ENCODE measurements at places on chromosomes 13 and 19. TPM values are rescaled to one million over a fixed set of nuclear protein-coding genes. Genes with fewer than 3 reads are reported as not detected.

- DNase-seq: no peak
Observed at GRCh38 chr13:33172400-33172799, 113.2 kb downstream of the STARD13 start.

DNA sequence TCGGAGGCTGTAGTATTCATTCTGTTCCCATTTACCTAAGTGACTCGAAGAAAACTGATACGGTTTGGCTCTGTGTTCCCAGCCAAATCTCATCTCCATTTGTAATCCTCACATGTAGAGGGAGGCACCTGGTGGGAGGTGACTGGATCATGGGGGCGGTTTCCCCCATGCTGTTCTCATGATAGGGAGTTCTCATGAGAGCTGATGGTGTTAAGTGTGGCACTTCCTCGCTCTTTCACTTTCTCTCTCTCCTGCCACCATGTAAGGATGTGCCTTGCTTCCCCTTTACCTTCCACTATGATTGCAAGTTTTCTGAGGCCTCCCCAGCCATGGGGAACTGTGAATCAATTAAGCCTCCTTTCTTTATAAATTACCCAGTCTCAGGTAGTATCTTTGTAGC, 23.5 kb downstream of the SLAIN1 start:
- no peak for DNase-seq

DNA sequence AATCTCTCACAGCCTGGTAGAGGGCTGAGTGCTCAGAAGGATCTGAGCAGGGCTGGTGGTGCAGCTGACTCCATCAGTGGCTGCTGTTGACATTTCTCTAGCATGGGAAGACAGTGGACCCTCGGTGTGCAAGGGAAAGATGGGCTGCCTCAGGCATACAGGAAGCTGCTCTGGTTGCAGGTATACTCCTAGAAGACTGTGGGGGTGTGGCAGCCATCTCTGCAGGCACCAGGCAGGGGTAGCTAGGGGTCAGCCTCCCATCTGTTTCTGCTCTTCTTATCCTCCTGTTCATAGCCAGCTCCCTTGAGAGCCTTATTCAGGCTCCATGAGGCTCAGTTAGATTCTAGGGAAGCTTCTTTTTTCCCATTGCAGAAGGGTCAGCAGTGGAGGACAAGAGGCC, 475.5 kb downstream of the TSHZ3 start:
- no peak for DNase-seq

GRCh38 chr13:28820099-28821051, at the start of gene MTUS2:
Gene MTUS2, plus strand, starts transcription at chr13:28820339.
- peak; percentile 15 for DNase-seq

MEF2B gene
- not detected for total RNA-seq

- DNase-seq: no peak
Observed at GRCh38 chr13:49319951-49320350, 72.2 kb downstream of the CDADC1 start.

DNA sequence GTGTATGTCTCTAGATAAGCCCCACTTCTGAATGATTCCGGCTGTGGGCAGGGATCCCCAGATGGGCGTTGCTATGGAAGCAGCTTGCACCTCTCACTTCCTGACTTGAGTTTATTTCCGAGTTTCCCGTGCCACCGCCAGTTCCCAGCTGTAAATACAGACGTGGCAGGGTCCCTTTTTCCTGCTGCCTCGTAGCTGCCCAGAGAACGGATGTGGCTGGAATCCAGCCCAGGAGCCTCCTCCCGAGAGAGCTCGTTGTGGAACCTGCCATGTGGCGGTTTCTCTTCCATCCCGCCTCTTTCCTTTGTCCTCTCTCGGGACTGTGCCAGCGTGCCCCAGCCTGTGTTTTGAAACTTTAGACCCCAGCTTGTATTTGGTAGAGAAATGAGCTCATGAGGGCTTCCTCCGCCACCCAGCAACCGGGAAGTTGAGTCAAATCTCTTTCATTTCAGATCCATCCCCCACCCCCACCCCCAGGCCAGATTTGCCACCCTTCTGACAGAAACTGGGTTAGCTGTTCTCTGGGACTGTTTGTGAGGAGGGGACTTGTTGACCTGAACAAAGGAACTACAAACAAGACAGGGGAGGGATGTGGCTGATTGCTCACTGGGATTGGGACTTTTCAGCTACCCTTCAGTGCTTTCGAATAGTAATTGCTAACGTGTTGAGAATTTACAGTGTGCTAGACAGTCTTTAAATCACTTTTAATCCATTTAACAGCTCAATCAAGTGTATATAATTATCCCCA, 96.6 kb downstream of the SIPA1L3 start:
- peak; percentile 59 for DNase-seq

DNA sequence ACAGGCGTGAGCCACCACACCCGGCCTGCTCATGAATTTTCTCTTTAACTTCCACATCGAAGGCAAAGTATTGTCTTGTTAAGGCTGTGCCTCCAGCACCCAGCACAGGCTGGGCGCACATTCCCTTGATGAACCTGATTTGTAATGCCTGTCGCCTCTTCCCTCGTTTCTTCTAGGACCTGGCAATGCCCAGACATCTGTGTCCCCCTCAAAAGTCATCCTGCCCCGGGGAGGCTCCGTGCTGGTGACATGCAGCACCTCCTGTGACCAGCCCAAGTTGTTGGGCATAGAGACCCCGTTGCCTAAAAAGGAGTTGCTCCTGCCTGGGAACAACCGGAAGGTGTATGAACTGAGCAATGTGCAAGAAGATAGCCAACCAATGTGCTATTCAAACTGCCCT, 3.7 kb downstream of the ICAM1 start:
- DNase-seq: no peak

- no peak for DNase-seq
Observed at GRCh38 chr19:38527466-38528136, 90.2 kb downstream of the MAP4K1 start.

DNA sequence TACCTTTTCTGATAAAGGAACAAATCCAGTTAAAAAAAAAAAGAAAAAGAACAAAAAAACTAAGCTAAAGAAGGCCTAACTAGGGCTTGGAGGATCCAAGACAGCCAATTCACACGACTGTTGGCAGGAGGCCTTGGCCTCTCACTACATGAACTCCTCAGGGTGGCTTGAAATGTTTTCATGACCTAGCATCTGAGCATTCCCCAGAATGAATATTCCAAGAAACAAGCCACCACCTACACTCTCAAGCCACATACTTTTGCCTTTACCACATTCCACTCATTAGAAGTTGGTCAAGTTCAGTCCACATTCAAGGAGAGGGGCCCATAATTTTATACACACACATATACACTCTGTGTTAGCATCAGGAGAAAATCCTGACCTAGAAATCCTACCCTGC, 97.6 kb upstream of the SIAH3 start:
- DNase-seq: no peak

SIGLEC11 gene
- 1.3 TPM for total RNA-seq

NLRP7 gene
- total RNA-seq: not detected

DNA sequence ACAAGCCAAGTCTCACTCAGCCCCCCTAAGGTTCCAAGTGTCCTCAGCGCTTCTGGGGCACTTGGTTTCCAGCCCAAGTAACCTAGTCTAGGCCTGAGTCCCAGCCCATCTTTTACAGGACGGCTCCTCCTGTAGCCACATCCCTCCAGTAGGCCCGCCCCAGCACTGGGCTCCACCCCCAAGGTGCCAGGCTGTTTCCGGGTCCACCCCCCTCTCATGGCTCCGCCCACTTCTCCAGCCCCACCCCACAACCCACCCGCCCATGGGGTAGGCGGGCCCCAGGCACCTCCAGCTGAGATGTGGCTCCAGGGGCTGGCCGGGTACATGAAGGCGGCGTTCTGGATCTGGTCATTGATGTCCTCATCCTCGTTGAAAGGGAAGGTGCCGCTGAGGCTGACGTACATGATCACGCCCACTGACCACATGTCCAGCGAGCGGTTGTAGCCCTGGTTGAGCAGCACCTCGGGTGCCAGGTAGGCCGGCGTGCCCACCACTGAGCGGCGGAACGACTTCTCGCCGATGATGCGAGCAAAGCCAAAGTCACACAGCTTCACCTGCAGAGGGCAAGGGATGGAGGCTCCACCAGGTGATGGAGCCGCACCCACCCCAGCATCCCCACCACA, 17.2 kb upstream of the DACT3 start:
- DNase-seq: peak; percentile 18

GRCh38 chr19:13929956-13930355, 8.3 kb downstream of the PODNL1 start:
- no peak for DNase-seq

CACNG8 gene
- total RNA-seq: not detected

ZNF285 gene
- 2.3 TPM for total RNA-seq

GRCh38 chr19:55069865-55070197, 5.8 kb upstream of the EPS8L1 start:
- DNase-seq: no peak

- DNase-seq: no peak
Observed at GRCh38 chr13:30172593-30173302, 134.6 kb downstream of the KATNAL1 start.

- DNase-seq: peak; percentile 17
Observed at GRCh38 chr13:99087954-99088491, 110.2 kb upstream of the DOCK9 start.

CEACAM6 gene
- total RNA-seq: 3.0 TPM

DNA sequence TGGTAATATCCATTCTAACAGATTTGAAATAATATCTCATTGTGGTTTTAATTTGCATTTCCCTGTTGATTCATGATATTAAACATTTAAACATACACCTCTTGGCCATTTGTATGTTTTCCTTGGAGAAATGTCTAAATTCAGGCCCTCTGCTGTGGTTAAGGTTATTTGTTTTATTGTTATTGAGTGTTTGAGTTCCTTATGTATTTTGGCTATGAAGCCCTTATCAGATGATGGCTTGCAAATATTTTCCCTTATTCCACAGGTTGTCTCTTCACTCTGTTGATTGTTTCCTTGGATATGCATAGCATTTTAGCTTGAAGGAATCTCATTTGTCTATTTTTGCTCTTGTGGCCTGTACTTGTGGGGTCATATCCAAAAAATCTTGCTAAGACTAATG, 303.6 kb downstream of the GPC5 start:
- no peak for DNase-seq

DNA sequence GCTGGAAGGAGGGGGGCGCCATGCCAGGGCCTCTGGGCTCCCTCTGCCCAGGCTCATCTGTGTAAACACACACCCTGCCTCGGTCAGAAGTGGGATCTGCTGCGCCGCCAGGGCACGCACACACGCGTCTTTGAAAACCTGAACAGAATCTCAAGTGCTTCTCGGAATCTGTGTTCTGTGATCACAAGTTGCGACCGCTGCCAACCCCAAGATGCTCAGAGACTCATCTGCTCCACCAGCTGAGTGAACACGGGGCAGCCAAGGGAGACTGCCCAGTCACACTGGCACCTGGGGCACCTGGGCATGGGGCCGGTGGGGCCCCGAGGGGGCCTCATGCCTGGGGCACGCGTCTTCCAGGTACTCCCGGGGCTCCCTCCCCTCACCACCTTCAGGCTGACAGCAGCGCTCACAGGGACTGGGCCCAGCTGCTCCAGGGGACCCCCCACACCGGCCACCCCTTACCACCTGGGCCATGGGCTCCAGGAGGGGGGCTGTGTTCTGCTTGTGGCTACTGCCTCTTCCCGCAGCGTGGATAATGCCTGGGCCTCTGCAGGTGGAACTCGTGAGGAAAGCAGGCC, 59.0 kb downstream of the KLF2 start:
- DNase-seq: no peak

DNA sequence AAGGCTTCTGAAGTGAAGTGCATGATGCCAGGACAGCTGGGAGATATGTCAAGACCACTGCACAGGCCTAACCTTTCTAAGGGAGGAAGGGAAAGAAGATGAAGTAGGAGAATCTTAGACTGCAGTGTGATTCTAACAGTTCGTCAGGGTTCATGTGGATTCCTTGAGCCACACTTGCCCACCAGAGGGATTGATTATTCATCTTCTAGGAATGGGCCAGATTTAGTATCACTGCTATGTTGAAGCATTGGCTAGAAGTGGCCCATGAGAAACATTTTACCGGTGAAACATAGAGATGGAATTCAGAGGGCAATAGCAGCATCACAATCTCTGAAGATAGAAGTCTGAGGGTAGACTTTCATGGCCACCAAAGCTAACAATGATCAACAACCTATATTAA, 550.8 kb upstream of the SLITRK1 start:
- no peak for DNase-seq

DNA sequence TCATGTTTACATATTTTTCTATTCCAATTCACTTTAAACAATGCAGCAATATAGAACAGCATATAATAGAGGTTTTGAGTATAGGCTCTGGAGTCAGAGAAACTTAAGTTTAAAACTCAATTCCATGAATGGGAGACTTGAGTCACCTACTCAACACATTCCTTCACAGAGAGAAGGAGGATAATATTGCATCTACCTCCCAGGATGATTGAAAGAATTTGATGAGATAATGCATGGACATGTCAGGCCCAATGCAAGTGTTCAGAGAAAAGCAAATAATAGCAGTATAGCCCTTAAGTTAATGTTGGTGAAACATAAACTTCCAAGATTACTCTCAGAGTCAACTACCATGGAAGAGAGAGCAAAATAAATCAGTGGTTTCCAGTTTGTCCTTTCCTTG, 170.2 kb downstream of the DCLK1 start:
- no peak for DNase-seq

DNA sequence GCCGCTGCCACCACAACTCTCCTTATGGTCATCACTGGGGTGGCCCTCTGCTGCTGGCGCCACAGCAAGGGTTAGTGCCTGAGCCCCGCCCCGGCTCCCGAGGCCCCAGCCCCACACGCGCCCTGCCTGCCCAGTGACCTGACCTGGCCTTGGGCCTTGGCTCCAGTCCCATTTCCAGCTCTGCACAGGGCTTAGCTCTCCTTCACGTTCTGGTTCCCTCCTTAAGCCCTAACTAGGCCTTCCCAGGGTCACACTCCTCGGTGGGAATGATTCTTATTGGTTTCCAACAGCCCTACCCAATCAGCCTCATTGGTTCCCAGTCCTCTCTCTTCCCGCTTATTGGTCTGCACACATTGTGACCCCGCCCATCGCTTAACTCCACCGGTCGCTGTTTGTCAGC, 5.8 kb downstream of the KIRREL2 start:
- DNase-seq: peak; percentile 63

GRCh38 chr13:113170511-113170910, 12.1 kb downstream of the PROZ start:
- no peak for DNase-seq

DNA sequence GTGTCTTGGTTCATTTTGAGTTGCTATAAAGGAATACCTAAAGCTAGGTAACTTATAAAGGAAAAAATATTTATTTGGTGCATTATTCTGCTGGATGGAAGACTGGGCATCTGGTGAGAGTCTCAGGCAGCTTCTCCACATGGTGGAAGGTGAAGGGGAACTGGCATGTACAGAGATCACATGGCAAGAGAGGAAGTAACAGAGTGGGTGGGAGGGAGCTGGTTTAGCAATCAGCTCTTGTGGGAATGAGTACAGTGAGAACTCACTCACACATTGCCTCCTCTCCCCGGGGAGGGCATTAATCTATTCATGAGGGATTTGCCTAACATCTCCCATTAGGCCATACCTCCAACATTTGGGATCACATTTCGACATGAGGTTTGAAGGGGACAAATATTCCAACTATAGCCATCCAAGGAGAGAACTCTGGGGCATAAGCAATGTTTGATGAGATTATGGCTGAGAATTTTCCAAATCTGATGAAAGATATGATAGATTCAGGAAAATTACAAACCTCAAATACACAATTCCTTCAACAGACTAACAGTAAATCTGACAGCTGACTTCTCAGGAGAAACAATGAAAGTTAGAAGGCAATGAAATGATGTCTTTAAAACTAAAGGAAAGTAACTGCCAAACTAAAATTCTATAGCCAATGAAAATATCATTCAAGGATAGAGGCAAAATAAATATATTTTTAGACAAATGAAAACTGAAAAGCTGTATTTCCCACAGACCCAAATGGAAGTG, 52.5 kb downstream of the MTUS2 start:
- DNase-seq: no peak

GRCh38 chr19:3220576-3220975, 3.9 kb upstream of the CELF5 start:
- no peak for DNase-seq
